ENCODE measurements at places on chromosomes 11 and 22.

DNA sequence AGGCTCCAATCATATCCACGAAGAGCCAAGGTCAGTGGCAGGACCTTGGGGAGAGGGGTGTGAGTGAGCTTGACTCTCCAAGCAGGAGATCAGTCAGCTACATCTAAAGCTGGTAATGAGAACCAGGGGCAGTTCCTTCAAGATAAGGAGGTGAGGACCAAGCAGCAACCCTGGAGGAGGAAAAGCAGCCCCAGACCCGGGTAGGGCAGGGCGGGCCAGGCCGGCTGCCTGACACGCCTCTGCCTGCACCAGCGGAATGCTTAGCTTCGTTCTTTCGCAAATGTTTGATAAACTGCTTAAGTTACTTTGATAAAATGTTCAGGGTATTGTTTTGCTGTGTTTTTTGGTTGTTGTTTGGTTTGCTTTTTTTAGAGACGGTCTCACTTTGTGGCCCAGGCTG is 18.7 kb upstream of the FADD start:
- DNase-seq: no peak

GRCh38 chr11:2358754-2359442 is 18.2 kb upstream of the CD81 start:
- no peak for DNase-seq

DNA sequence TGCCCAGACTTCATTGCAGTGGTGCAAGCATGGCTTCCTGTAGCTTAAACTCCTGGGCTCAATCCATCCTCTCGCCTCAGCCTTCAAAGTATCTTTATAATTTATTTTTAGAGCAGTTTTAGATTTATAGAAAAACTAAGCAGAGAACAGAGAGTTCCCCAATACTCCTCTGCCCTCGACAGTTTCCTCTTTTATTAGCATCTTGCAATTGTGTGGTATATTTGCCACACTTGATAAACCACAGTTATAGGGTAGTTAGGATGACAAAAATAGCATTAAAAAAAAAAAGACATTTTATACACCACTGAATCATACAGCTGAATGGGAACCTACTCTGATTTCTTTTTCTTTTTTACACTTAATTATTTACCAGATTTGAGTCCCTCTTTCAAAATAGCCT is 31.2 kb downstream of the MS4A2 start:
- DNase-seq: no peak

DNA sequence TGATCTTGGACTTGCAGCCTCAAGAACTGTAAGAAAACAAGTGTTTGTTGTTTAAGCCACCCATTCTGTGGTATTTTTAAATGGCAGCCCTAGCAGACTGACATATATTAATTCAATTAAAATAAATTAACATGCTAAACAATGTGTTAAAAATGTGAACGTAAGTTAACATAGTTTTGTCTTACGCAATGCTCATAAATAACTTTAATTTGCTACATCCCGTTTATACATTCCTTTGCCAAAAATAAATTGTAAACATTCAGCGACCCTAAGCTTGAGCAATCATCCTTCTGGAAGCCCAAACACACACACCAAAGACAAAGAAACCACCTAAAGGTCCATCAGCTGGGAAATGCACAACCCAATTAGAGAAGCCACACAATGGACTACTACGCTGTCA is 70.4 kb downstream of the CELSR1 start:
- no peak for DNase-seq

DNA sequence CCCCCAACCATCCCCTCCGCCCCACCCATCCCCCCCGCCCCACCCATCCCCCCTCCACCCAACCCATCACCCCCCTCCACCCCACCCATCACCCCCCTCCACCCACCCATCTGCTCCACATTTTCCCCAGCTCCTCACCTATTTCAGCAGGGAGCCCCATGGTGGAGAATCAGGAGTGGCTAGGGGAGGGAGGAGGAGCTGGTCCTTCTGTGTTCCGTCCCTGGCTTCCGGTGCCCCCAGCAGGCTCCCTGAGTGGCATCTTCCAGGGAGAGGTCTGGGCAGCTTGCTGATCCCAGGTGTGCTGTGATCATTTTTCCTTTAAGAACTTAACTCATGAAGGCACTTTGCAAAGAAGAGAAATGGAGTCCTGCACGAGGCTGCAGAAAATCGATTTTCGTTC is 365.8 kb downstream of the TBC1D22A start:
- DNase-seq: no peak

DNA sequence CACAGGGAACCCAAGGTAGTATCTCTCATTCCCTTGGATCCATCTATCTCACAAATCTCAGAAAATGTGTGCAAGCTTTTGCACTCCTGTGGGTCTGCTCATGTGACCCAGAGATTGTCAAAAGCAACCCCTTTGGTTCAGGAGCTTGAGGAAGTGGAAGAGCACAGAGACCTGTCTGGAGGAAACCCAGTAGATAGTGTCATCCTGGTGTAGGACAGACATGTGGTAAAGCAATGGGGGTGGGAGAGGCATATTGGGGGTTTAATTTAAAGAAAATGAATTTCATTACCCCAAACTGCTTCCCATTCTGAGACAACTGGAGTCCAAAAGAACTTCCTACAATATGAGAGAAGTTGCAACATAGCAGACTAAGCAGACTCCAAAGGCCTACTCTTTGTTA is 5.8 kb upstream of the MS4A14 start:
- no peak for DNase-seq

DNA sequence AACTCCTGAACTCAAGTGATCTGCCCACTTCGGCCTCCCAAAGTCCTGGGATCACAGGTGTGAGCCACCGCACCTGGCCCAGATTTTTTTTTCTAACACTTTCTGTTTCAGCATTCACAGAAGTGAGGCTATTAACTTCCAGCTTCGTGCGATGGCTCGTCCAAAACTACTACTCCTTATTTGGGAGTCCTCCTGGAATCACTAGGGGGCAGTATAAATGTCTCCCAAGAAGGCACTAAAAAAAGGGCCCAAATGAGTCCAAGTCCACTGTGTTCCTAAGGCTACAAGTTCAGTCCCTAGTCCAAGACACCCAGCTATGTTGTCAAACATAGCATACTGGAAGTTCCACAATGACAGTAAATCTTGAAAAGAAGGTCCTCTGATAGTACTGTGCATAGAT is 63.2 kb upstream of the BIRC3 start:
- no peak for DNase-seq

DNA sequence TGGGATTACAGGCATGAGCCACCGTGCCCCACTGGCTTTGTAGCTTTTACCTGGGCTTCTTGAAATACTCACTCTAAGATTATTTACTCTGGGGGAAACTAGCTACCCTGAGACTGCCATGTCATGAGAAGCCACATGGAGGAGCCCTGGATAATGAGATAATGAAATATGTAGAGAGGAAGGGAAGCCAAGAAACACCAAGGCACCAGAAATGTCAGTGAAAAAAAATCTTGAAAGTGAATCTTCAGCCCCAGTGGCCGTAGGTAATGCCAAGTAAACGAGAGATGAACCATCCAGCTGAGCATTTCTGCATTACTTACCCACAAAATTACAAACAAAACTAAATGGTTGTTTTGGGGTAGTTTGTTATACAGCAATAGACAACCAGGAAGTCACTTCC is 125.6 kb downstream of the APIP start:
- no peak for DNase-seq

DNA sequence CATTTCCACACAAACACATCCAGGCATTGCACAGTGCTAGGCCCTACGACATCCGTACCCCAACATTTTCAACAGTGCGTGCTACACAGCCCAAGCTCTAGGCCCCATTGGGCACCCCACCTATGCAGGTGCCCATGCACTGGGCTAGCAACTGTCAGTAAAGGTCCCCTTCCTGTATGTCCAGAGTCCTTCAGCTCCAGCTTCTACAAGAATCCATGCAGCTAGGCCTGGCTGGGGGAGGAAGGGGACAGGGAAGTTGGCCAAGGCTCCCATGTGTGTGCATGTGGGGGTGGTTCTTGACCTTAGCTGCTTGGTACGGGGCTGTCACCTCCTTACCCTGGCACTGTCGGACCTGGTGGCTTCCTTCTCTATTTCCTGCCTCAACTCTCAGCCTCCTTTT is 1.3 kb downstream of the B3GAT1 start:
- DNase-seq: no peak

GRCh38 chr11:44608991-44609782 is 43.7 kb downstream of the CD82 start:
- DNase-seq: no peak

GRCh38 chr11:109343242-109343641 is 78.7 kb upstream of the C11orf87 start:
- no peak for DNase-seq

DNA sequence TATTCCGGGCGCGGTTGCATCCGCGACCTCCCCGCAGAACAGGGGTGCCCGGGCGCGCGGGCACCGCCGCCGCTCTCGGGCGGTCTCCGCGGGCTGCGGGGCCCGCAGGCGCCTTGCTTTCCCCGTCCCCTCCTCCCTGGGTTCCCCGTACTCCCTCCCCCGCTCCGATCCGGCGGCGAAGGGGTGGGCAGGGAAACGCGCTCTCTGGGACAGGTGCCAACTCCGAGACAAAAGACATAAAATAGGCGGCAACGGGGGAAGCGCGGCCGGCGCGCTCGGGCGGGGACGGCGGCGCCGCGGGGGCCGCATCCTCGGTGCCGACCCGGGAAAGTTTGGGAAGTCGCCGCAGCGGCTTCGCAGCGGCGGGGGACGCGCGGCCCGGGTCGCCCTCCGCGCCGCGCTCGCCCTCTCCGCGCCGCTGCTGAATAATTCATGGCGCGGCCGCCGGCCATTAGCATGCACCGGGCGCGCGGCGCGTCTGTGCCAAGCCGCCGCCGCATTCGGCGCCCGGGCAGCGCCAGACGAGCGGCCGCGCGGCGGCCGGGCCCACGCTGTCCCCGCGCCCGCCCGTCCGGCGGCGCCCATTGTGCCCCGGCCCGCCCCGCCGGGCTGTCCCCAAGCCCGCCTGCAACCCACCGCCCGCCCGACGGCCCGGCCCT is 78.7 kb upstream of the PPARA start:
- no peak for DNase-seq

- no peak for DNase-seq
Measured at GRCh38 chr11:100806296-100806695, 119.2 kb downstream of the ARHGAP42 start.

DNA sequence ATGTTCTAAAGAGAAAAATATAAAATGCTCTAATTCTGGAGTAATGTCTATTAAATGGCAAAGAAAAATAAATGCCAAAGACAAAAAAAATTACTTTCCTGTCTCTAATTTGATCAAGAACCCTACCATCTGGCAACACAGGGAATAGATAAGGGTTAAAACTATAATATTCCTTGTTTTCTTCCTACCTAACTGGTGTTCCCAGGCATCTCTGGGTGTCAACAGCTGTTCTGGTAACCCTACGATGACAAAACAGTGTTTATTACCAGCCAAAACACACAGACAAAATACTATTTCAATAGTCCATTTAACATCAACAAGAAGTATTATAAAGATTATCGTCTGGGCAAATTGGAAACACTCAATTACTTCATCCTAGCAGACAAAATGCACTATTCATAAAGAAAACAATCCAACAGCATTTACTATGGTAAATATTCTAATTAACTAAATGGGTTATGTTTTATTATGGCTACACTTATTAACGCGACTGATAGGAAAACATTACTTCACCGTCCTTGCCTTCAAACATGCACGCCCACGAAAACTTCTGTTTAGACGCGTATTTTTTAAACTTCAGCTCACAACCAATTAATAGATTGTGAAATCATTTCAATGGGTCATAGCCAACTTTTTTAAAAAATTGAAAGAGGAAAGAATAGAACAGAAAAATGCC is 50.6 kb downstream of the LGR4 start:
- no peak for DNase-seq

- no peak for DNase-seq
Measured at GRCh38 chr22:42214633-42215415, 55.6 kb downstream of the TCF20 start.

Measured in HFF-Myc (cell line).